Spinal cord (tissue), 10 donors: ENCODE measurements at places on chromosomes 1 and 21. TPM values are rescaled to one million over a fixed set of nuclear protein-coding genes. Genes with fewer than 3 reads are reported as not detected.

PATJ gene
- 18.8 TPM for polyA plus RNA-seq

TLR5 gene
- polyA plus RNA-seq = 4.8 TPM

NMNAT2 gene
- polyA plus RNA-seq = 55.6 TPM

THBS3 gene
- polyA plus RNA-seq = 57.6 TPM

EIF2D gene
- 32.0 TPM for polyA plus RNA-seq

C4BPA gene
- polyA plus RNA-seq = 0.50 TPM

BRDT gene
- 0.32 TPM for polyA plus RNA-seq

RORC gene
- 0.15 TPM for polyA plus RNA-seq

ZBTB37 gene
- polyA plus RNA-seq = 8.5 TPM

LYPD8 gene
- not detected for polyA plus RNA-seq

LCE1C gene
- not detected for polyA plus RNA-seq

MAB21L3 gene
- polyA plus RNA-seq = 0.30 TPM

ZSWIM5 gene
- polyA plus RNA-seq = 14.8 TPM

MARK1 gene
- polyA plus RNA-seq = 31.2 TPM

CGN gene
- 14.1 TPM for polyA plus RNA-seq

DNASE2B gene
- polyA plus RNA-seq = 0.17 TPM

FAM72A gene
- polyA plus RNA-seq = 9.7 TPM

FGR gene
- 4.0 TPM for polyA plus RNA-seq
